ENCODE measurements at places on chromosomes 5 and 9.

GRCh38 chr9:91678807-91679580, 255.4 kb upstream of the NFIL3 start:
- H3K4me1 ChIP-seq = peaks cover 10% of the 10 kb centered on the region
- no peaks in the 10 kb centered on the region for H3K36me3 ChIP-seq
- no peak overlapping the region for H3K27ac ChIP-seq

DNA sequence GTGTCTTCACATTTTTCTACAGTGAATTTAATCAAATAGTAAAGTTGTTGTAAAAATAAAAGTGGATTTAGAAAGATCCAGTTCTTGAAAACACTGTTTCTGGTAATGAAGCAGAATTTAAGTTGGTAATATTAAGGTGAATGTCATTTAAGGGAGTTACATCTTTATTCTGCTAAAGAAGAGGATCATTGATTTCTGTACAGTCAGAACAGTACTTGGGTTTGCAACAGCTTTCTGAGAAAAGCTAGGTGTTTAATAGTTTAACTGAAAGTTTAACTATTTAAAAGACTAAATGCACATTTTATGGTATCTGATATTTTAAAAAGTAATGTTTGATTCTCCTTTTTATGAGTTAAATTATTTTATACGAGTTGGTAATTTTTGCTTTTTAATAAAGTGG, 60.4 kb downstream of the MTAP start:
- H3K27me3 ChIP-seq = no peaks in the 10 kb centered on the region
- peaks cover 88% of the 10 kb centered on the region for H3K36me3 ChIP-seq
- H3K27ac ChIP-seq = no peak overlapping the region
- no peak overlapping the region for H3K4me3 ChIP-seq
- DNase-seq = no peak
- no peaks in the 10 kb centered on the region for H3K4me1 ChIP-seq

- H3K27me3 ChIP-seq = no peaks in the 10 kb centered on the region
- H3K4me3 ChIP-seq = no peak overlapping the region
- H3K27ac ChIP-seq = no peak overlapping the region
- H3K36me3 ChIP-seq = no peaks in the 10 kb centered on the region
Observed at GRCh38 chr9:75588808-75589207, 301.7 kb upstream of the PCSK5 start.

- no peak overlapping the region for H3K4me3 ChIP-seq
- peaks cover 14% of the 10 kb centered on the region for H3K4me1 ChIP-seq
- H3K27ac ChIP-seq = no peak overlapping the region
- no peak for DNase-seq
- H3K36me3 ChIP-seq = no peaks in the 10 kb centered on the region
Observed at GRCh38 chr9:80157561-80157983, 585.8 kb downstream of the TLE4 start.

- H3K27me3 ChIP-seq = peaks cover 5% of the 10 kb centered on the region
- H3K4me3 ChIP-seq = no peak overlapping the region
- H3K27ac ChIP-seq = no peak overlapping the region
- no peak for DNase-seq
- H3K36me3 ChIP-seq = no peaks in the 10 kb centered on the region
Observed at GRCh38 chr5:174325961-174326360, 280.5 kb downstream of the NSG2 start.

GRCh38 chr5:154176181-154176580, 14.4 kb upstream of the GALNT10 start:
- no peak for DNase-seq
- H3K4me1 ChIP-seq = no peaks in the 10 kb centered on the region
- no peaks in the 10 kb centered on the region for H3K27me3 ChIP-seq
- H3K27ac ChIP-seq = no peak overlapping the region
- no peak overlapping the region for H3K4me3 ChIP-seq

- no peaks in the 10 kb centered on the region for H3K4me1 ChIP-seq
- DNase-seq = no peak
- no peak overlapping the region for H3K4me3 ChIP-seq
- H3K27ac ChIP-seq = no peak overlapping the region
- H3K27me3 ChIP-seq = no peaks in the 10 kb centered on the region
Observed at GRCh38 chr5:96838201-96839070, 30.7 kb upstream of the ERAP1 start.

DNA sequence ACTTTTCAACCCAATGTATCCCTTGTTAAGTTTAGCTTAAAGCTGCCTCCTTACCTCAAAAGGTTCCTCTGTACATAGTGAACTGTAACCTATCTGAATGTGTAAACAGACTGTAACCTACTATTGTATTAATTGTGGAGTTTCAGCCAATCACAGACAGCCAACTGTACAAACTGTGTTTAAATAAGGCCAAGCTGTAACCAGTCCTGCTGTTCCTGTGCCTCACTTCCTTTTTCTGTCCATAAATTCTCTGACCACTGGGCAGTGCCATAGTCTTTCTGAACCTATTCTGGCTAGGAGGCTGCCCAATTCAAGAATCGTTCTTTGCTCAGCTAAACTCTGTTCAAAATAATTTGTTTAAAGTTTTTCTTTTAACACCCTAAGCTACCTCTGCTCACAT, 74.7 kb upstream of the DAPK1 start:
- H3K27me3 ChIP-seq = no peaks in the 10 kb centered on the region
- H3K27ac ChIP-seq = no peak overlapping the region
- no peak overlapping the region for H3K4me3 ChIP-seq
- H3K4me1 ChIP-seq = no peaks in the 10 kb centered on the region

GRCh38 chr5:118894709-118895108, 93.6 kb downstream of the DTWD2 start:
- DNase-seq = no peak
- no peak overlapping the region for H3K27ac ChIP-seq
- H3K4me3 ChIP-seq = no peak overlapping the region
- no peaks in the 10 kb centered on the region for H3K4me1 ChIP-seq

- no peak overlapping the region for H3K27ac ChIP-seq
- H3K27me3 ChIP-seq = no peaks in the 10 kb centered on the region
- DNase-seq = no peak
- H3K4me1 ChIP-seq = no peaks in the 10 kb centered on the region
Observed at GRCh38 chr9:76591256-76591950, 132.4 kb downstream of the GCNT1 start.

DNA sequence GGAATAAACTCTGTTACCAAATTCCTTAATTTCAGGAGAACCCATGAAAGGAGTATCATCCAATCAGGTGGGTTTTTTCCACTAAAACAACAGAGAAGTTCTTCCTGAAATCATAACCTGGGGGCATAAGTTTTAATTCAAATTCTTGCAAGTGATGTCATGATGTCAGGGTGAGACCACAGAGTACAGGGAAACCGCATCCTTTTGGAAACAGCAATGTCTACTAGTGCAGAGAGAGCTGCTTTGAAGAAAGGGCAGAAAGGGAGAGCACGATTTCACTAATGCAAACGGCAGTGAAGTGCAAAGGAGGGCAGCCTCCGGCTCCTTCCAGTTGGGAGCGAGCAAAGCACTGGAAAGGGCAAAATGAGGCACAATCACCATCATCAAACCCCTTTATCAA, 20.6 kb upstream of the CMBL start:
- H3K27ac ChIP-seq = no peak overlapping the region
- no peaks in the 10 kb centered on the region for H3K27me3 ChIP-seq
- peaks cover 32% of the 10 kb centered on the region for H3K4me1 ChIP-seq
- no peak overlapping the region for H3K4me3 ChIP-seq
- no peak for DNase-seq

DNA sequence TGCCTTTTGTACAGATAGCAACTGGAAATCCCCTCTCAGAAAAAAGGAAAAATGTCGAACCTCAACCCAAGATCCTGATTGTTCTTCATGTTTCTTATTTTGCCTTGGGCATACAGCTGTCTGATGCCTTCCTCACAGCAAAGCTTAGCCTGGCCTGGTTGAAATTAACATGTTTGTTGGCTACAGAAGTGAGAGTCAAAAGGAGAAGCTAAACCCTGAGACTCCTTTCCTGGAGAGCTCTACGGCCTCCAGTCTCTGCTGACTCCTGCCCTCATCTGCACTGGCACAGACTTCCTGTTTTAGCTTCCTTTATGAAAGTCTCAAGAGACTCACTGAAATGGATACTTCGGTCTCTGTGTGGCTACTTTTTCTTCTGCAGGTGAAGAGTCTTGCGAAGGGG, 186.7 kb downstream of the PARP8 start:
- no peak for DNase-seq
- H3K4me3 ChIP-seq = no peak overlapping the region
- no peaks in the 10 kb centered on the region for H3K27me3 ChIP-seq
- peaks cover 4% of the 10 kb centered on the region for H3K4me1 ChIP-seq
- no peak overlapping the region for H3K27ac ChIP-seq
- no peaks in the 10 kb centered on the region for H3K36me3 ChIP-seq

DNA sequence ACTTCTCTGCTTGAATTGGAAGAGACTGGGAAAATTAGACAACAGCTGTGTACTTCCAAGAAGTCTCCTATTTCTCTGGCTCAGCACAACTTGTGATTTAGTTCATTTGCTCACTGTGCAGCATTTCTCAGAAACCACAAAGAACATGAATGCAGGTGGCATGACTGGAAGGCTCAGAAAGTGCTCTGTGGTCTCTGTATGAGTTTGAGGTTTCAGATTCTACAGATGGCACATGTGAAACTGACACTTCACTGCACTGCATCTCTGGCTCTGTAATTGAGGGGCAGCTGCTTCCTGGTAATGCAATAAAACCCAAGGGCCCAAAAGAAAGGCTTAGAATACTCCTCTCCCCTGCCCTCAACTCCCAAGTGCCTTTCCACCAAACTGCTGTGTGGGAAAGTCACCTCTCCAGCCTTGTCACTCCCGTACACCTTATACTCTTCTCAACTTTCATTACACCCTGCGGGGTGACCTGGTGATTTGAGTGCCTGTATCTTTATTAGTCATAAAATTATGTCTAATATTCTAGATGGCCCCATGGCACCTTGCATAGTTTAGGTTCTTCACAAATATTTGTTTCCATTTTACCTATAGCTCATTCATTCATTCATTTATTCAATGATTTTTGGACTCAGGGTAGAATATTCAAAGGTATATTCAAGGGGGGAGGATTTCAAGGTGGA, 82.5 kb downstream of the ESM1 start:
- no peak overlapping the region for H3K4me3 ChIP-seq
- DNase-seq = no peak
- H3K27me3 ChIP-seq = peaks cover 7% of the 10 kb centered on the region

DNA sequence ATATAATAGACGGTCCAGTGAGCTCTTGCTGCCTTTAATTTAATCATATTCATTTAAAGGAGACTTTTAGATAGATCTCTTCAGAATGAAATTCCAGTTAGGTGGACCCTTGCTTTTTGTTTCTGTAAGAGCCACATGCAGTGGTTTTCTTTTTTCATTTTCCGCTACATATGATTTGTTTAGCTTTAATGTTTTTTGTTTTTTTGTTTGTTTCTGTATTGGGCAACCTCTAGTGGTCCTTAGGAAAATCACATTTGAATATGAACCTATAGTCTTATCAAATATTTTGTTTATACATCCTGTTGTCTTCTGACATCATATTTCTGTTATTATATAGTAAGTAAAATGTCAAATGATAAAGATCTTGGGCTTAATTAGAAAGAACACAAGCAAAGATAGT, 150.8 kb downstream of the HACD4 start:
- peaks cover 10% of the 10 kb centered on the region for H3K36me3 ChIP-seq
- no peaks in the 10 kb centered on the region for H3K4me1 ChIP-seq
- H3K27me3 ChIP-seq = no peaks in the 10 kb centered on the region
- DNase-seq = no peak

DNA sequence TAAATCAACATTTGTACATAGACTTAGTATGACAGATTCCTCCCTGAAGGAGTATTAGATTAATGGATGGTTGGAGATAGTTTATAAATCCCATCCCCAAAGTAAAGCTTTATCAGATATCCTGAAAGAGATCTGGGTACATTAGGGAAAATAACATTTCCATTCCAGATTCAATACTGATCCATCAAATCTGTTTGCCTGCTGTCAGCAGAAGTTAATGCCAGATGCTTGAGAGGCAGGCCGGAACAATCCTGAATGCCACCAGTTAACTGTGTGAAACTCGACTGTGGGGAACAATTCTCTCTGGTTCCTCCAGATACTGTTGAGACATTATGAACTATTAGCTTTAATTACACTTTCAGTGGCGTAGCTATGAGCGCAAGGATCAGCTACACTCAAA, 1166.8 kb downstream of the MAT2B start:
- no peak overlapping the region for H3K4me3 ChIP-seq
- no peaks in the 10 kb centered on the region for H3K36me3 ChIP-seq
- no peaks in the 10 kb centered on the region for H3K4me1 ChIP-seq

DNA sequence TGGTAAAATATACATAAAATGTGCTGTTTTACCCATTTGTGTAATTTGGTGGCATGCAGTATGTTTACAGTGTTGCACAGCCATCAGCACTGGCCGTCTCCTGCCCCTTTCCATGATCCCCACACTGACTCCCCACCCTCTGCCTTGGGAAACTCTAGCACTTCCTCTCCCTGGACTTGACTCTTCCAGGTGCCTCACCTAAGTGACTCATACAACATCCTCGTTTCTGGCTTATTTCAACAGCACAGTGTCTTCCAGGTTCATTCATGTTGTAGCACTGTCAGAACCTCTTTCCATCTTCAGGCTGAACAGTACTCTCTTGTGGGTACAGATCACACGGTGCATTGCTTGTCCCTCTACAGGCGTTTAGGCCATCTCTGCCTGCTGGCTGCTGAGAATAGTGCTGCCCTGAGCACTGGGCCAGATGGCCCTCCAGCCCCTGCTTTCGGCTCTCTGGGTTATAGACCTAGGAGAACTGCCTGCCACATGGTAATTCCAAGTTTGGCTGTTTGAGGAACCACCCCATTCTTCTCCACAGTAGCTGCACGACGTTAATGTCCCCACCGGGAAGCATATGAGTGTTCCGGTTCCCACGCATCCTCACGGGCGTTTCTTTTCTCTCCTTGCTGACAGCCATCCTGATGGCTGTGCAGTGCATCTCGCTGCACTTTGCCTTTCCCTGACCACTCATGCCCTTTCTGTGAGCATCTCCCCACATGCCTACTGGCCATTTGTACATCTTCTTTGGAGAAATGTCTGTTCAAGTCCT, 211.8 kb downstream of the FANCC start:
- no peak overlapping the region for H3K27ac ChIP-seq
- H3K36me3 ChIP-seq = peaks cover 38% of the 10 kb centered on the region
- peak; percentile 35 for DNase-seq
- H3K27me3 ChIP-seq = no peaks in the 10 kb centered on the region
- no peaks in the 10 kb centered on the region for H3K4me1 ChIP-seq
- no peak overlapping the region for H3K4me3 ChIP-seq

- H3K27ac ChIP-seq = no peak overlapping the region
- no peaks in the 10 kb centered on the region for H3K4me1 ChIP-seq
- no peaks in the 10 kb centered on the region for H3K36me3 ChIP-seq
- no peak for DNase-seq
Observed at GRCh38 chr5:38447786-38448185, 108.7 kb downstream of the LIFR start.

- H3K36me3 ChIP-seq = peaks cover 87% of the 10 kb centered on the region
- H3K4me1 ChIP-seq = peaks cover 8% of the 10 kb centered on the region
- no peak for DNase-seq
Observed at GRCh38 chr9:2109069-2109650, 94.0 kb downstream of the SMARCA2 start.

GRCh38 chr5:119631660-119632059, 2.3 kb downstream of the FAM170A start:
- no peak overlapping the region for H3K4me3 ChIP-seq
- no peaks in the 10 kb centered on the region for H3K4me1 ChIP-seq
- no peak for DNase-seq
- no peaks in the 10 kb centered on the region for H3K36me3 ChIP-seq
- H3K27me3 ChIP-seq = no peaks in the 10 kb centered on the region

- no peak overlapping the region for H3K27ac ChIP-seq
- no peak overlapping the region for H3K4me3 ChIP-seq
- no peaks in the 10 kb centered on the region for H3K36me3 ChIP-seq
- DNase-seq = no peak
- H3K4me1 ChIP-seq = peaks cover 8% of the 10 kb centered on the region
Observed at GRCh38 chr5:54663866-54664265, 146.3 kb downstream of the SNX18 start.

Data from upper lobe of right lung (tissue), 1 donor.